ENCODE measurements at places on chromosomes 5 and 9.

DNA sequence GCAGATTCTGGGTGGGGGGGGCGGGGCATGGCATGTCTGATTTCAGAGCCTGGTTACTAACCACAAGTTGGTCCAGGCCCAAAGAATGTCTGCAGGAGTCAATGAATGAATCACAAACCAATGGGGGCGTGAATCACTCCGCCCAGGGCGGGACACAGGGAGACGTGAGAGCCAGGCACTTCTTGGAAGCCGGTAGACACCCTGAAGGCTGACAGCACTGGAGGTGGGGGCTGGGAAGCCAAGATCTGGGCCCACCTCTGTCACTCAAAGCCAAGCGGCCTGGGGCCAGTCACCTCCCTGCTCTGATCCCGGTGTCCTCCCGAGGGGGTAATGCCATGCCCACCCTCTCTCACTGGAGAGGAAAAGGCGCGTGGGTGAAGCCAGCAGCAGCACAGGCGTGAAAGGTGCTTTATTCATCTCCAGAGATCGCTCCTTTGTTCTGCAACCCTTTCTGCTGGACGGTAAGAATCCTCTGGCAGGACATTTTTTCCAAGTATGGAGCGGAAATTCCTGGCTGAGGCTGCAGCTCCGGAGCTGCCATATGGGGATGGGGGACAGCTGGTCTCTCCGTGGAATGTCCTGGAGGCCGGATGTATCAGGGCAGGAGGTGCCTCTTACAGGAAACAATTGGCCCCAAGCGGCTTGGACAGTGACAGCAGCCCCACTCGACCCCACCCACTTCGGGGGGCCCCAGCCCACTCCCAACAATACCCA, 85.0 kb downstream of the STK10 start:
- DNase-seq, result peak; percentile 75

- DNase-seq, result no peak
Measured at GRCh38 chr9:69985971-69986370, 57.7 kb upstream of the MAMDC2 start.

- DNase-seq, result no peak
Measured at GRCh38 chr9:137919649-137920141, 42.1 kb downstream of the CACNA1B start.

DNA sequence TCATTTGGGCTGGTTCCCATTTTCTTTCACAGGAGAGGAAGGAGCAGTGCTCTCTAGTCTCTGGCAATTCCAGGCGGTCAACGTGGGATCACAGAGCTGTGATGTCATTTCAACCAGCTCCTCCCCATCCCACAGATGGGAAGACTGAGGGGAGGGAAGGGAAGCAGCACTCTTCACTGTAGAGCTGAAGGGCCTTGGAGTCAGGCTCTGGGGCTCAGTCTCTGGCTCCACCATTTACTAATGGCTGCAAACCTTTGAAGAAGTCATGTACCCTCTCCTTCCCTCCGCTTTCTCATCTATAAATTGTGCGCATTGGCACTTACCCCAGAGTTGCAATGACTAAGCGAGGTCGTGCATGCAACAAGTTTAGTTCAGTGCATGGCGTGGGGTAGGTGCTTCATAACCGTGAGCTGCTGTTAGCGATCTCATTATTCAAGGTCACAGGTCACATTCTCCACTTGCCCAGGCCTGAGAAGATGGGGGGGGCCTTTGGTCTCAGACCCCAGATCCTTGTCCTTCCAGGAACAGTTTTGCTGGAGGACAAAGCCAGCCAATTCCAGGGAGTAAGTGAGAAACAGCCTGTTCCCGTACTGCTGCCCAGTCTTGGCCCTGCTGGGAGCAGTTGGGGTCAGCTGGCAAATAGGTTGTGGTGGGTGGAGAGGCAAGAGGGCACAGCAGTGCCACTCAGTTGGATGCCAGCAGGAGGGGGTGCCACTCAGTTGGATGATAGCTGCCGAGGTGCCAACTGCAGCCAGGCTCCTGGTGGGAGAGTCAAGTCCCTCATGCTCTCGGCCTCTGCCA, 136.7 kb downstream of the RGS3 start:
- DNase-seq, result no peak

DNA sequence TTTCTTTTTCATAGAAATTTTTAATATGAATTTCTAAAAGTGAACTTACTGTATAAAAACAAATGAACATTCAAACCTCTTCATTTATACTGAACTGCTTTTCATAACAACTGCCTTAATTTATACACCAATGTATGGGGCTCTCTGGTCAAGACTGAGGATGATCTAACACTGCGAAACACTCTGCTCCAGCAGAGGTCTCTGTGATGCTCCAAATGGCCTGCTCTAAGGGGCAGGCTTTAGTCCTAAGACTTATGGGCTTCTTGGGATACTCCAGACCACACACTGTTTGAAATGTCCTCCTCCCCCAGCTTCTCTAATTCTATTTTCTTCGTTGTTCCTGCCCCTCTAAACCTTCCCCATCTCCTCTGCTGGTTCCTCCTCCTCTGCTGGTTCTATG, 58.5 kb downstream of the LIFR start:
- no peak for DNase-seq

GRCh38 chr5:137146402-137146890, 352.7 kb downstream of the SPOCK1 start:
- no peak for DNase-seq

GRCh38 chr5:148849461-148849860, 23.1 kb downstream of the ADRB2 start:
- no peak for DNase-seq

DNA sequence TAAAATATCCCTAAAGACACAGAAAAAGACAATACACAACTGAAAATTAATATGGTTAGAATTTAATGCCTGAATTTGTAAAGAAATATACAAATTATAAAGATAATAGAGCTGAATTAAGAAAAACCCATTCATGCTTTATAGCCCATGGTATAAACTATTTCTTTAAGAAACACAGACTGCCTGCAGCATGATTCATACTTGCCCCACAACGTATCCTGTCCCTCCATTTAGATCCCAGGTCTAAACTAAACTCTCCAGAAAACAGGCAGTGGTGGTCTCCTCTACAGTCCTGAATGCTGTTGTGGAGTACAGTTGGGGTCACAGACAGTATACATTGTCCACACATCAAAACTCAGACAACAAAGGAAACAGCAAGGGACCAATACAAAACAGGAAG, 24.8 kb downstream of the IL6ST start:
- DNase-seq, result no peak

- DNase-seq, result no peak
Measured at GRCh38 chr5:98503616-98504015, 269.8 kb upstream of the RGMB start.

DNA sequence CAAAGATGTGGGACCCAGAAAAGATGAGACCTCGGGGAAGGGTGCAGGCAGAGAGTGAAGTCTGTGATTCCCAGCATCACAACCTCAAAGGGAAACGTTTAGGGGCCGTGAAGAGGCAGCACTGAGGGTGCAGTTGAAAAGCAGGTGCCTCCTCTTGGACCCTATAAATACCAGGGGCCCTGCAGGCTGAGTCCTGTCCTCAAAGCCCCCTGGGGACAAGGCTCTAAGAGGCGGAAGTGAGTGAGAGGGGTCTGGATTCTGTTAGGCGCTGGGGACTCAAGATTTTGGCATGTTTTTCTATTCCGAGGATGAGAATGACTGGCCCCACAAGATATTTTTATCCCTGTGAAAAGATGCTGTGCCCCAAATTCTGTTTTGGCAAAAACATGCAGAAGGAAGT, 107.8 kb downstream of the THBS4 start:
- DNase-seq, result no peak

DNA sequence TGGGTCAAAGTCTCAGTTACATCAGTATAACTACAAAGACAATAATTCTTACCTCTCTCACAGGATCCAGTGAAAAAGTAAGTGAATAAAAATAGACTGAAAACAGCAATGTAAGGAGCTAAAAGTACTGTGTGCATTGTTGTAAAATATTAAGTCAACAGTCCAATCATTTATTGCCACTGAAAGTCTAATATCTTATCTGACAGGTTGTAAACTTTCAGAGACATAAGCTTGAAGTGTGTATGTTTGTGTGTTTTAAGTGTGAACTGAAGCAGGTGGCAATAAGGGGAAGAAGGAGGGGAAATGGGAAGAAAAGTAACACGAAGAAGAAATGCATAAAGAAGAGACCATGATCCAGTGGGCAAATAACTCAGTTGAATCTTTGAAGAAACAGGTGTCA, 229.7 kb upstream of the TAS2R1 start:
- DNase-seq, result no peak

- no peak for DNase-seq
Measured at GRCh38 chr9:135443797-135444425, 35.7 kb upstream of the PPP1R26 start.

DNA sequence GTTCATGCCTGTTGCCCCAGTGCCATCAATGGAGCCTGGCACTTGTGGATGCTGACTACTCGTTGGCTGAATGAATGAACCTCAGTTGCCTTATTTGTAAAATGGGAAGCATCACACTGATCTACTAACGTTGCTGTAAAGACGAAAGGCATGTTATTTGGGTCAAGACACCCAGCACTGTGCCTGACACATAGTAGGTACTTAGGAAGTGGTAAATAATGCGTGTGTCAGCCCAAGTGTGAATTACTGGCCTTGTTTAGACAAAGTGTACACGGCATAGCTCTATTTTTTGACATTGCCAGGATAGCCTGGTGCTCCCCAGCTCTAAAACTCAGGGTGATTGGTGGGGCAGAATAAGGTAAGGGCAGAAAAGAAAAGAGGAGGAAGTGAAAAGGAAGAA, 27.4 kb downstream of the ERGIC1 start:
- no peak for DNase-seq

GRCh38 chr5:34655354-34655991, 655 bp upstream of the RAI14 start:
- no peak for DNase-seq

DNA sequence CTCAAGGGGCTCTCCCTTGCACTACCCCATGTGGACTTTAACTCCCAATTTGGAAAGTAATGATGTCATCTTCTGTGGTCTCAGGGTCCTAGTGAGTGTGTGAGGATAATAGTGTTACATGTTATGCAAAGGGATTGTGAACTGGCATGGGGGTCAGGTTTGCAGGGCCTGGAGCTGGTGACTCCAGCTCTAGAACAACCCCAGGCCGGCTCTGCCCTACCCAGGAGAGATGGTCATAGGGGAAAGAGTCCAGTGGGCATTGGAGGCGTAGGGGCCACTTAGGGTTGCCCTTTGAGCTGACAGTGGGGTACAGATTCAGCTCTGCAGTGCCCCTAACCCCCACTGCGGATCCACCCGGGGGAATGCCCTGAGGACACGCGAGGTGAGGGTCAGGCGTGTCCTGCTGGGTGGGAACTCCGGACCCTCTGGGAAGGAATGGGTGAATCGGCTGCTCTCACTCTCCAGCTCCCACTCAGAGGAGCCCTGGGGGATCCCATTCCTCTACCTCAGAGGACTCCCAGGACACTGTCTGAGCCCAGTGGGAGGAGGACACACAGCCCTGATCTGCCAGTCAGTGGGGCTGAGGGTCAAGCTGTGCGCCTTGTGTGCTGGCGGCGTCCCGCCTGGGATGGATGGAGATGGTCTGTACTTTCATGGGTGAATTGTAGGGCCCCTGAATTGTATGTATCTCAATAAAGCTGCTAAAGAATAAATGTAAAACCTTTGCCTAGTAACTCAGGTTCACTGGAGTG, 2.5 kb upstream of the NKD2 start:
- DNase-seq, result peak; percentile 40

DNA sequence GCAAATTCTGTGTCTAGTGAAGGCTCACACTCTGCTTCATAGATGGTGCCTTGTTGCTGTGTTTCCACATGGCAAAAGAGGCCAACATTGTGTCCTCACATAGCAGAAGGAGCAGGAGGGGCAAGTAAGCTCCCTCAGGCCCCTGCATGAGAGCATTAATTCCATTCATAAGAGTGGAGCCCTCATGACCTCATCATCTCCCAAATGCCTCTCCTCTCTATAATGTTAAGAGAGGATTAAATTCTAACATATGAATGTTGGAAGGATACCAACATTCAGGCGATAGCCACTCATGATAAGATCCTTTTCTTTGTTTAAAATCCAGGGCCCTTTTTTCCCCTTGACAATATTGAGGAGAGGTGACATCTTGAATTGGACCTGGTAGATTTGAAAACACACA, 35.2 kb upstream of the PAM start:
- DNase-seq, result no peak

GRCh38 chr5:14914193-14914592, 42.6 kb upstream of the ANKH start:
- no peak for DNase-seq

- DNase-seq, result no peak
Measured at GRCh38 chr5:148401604-148402003, 17.8 kb downstream of the FBXO38 start.

- DNase-seq, result no peak
Measured at GRCh38 chr9:13688990-13689600, 409.6 kb upstream of the MPDZ start.

DNA sequence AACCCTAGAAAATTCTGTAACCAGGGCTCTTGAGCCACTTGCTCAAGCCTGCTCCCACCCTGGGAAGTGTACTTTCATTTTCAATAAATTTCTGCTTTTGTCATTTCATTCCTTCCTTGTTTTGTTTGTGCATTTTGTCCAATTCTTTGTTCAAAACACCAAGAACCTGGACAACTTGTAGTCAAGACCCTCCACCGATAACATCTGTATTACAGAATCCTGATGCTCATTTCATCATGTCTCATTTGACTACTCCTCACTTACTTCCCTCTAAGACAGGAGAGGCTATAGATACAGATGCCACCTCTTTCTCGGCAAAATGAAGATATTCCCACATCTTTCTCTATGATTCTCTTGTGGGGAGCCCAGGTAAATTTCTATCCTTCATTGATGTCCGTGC, 183.5 kb downstream of the TMEM232 start:
- DNase-seq, result no peak

GRCh38 chr9:114304416-114305188, 18.3 kb upstream of the ORM1 start:
- DNase-seq, result no peak

DNA sequence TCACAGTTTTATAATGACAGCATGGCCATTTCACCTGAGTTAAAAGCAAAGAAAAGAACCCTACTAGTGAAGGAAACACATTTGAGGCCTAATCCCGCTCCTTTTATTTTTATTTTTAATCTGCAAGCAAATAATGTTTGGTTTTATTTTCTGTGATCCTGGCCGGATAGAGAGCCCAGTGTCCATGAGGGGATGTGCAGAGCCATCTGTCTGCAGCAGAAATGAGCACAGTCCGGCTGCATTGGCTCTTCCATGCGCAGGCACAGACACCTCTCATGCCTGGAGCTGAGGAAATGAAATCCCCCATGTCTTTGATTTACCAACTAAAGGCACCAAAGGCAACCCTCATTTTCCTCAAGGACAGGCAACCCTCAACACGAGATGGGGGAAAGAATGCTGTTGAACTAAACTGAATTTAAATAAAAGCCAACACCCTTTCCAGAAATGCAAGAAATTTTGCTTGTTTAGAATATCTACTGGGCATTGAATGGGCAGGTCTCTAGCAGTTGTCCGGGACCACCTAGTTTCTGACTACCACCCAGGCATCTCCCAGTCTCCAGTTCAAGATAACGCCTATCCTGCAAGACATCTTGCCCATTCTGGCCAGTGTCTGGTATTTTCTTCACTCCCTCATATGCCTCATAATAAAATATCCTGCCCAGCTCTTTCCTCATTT, 47.9 kb upstream of the SEMA6A start:
- no peak for DNase-seq

All from Right ventricle myocardium superior (tissue), 1 donor.